ENCODE measurements at places on chromosomes 6 and 20.

GRCh38 chr20:51884561-51884960 is 82.2 kb upstream of the SALL4 start:
- no peak for DNase-seq

GRCh38 chr20:5127859-5128424 is 1.1 kb downstream of the CDS2 start:
- no peak for DNase-seq

GRCh38 chr6:135191508-135192255 is 10.6 kb downstream of the MYB start:
- DNase-seq: no peak

GRCh38 chr6:18034798-18035202 is 47.4 kb upstream of the KIF13A start:
- no peak for DNase-seq

DNA sequence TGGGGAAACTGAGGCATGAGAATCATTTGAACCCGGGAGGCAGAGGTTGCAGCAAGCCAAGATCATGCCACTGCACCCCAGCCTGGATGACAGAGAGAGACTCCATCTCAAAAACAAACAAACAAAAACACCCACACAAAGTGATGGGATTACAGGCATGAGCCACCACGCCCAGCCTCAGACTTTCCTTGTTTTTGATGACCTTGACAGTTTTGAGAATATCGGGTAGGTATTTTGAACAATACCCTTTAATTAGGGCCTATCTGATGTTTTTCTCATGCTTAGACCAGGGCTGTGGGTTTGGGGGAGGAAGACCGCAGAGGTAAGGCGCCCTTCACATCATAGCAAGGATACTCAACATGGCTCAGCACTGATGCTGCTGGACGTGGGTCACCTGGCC is 63.4 kb downstream of the ADNP start:
- DNase-seq: no peak

GRCh38 chr6:33197431-33198048 is 2.9 kb downstream of the RXRB start:
- DNase-seq: peak; percentile 57

- DNase-seq: no peak
Observed at GRCh38 chr6:48916607-48917006, 546.4 kb downstream of the MMUT start.

GRCh38 chr6:107543088-107543487 is 53.2 kb downstream of the SOBP start:
- no peak for DNase-seq

DNA sequence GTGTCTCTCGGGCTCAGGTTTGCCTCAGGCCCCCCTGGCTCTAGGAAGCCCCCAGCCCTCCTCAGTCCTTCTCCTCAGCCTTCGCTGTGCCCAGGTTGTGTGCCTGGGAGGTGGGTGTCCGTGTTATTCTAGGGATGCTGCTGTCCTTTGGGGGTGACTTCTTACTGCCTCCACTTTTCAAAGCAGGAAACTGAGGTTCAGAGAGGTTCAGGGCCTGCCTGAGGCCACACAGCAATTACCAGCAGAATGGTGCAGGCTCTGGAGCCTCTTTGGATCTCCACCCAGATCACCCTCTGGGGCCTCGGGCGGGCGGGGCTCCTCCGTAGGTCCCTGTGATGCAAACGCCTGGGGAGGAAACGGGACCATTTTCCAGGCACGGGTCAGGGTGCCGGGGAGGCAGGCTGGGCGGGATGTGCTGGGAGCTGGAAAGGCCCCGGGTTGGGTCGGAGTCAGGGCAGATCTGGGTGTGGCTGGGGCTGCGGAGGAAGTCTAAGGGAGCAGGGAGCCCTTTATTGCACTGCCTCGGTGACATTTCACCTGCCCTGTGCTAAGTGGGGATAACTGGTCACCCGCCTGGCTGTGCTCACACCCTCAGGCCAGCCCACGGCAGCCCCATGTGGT is 23.2 kb downstream of the GATA5 start:
- no peak for DNase-seq

DNA sequence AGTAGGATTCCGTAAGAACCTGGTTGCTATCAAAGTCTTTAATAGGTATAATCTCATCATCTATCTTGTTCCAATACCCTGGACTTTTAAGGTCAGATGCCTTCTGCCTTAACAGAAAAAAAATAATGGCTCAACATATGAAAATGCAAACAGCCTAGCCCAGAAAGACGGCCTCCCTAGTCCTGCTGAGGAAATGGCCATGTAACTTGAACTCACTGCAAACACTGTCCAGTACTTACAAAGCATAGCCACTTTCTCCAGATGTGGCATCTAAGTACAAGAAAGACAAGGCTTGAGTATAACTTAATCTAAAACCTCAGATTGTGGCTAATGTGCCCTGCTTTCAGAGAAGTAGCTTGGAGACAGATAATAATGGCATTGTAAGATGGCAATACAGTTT is 26.5 kb downstream of the FASTKD5 start:
- DNase-seq: no peak

DNA sequence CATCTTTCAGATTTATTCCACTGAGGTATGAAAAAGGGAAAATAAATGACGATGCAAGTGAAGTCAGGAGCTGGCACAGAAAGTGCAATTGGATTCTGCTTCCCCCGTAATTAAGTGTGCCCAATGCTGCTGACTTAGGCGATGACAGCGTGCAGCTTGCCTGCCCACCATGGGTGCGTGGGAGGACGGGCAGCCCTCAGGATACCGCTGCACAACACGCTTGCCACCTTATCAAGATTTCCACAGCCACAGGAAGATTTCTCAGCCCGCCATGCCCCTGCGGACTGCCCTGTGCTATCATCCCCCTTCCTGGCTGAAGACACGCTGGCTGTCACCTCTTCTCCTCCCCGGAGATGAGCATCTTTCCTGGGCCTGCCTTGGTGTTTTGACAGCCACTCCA is 103.3 kb upstream of the BACH2 start:
- DNase-seq: no peak

- no peak for DNase-seq
Observed at GRCh38 chr6:3165631-3166534, 8.5 kb upstream of the TUBB2A start.

- no peak for DNase-seq
Observed at GRCh38 chr6:13351271-13351670, 22.9 kb upstream of the TBC1D7 start.

DNA sequence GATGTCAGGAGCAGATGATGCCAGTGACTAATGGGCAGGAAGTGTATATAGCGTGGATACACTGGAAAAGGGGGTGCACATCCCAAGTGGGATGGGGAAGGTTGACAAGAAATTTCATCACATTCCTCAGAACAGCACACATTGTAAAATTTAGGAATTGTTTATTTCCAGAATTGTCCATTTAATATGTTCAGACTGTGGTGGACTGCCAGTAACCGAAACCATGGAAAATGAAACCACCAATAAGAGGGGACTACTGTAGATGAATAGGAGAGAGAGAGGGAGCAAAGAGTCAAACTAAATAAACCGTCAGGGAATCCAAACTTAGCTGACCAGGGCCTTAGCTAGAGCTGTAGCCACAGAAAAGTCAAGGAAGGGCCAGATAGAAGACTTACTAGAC is 164.4 kb upstream of the PRDM1 start:
- DNase-seq: no peak

- DNase-seq: no peak
Observed at GRCh38 chr20:58198384-58198783, 30.1 kb downstream of the ANKRD60 start.

DNA sequence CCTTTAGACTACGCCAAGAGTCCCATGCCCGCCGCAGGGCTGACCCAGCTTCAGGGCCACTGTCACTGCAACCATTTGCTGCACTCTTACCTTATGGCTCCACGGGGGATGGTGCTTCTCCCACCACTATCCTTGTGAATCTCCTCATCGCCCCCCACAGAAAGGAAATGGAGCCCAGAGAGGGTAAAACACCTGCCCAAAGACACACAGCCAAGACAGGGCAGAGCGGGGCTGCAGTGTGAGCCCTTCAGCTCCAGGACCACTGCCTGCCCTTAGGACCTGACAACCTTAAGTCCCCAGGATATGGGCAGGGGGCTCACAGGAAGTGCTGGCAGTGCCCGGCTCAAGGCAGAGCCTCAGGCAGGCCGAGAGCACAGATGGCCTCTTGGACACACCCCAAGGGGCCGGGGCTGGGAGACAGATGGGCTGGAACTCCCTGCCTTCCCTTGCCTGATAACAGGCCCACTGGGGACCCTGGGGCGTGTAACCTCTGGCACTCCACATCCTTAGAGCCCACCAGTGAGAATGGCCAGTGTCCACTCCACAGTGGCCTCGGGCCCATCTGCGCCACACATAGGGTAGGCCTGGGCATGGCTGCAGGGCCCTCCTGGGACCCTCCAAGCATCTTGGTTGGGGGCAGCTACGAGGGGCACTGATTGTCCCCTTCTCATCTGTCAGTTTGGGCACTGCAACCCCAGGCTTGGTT is 265.2 kb downstream of the TAF4 start:
- DNase-seq: no peak

DNA sequence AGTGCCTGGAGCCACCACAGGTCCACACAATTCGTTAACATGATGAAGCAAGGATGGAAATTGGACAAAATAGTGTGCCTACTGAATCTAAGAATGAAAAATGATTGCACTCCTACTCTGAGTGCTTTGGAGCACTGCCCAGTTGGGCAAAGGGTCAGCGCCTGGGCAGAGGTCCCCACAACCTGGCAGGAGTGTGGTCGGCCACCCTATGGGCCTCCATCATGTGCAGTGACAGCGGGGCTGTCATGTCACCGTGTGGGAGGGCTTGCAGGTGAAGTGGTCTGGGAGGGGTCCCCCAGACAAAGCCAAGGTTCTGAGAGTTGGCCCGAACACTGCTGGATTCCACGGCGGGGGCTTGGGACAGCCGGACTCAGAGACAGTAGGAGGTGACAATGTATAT is 36.2 kb upstream of the CD93 start:
- no peak for DNase-seq
